Fibroblast of the aortic adventitia (primary cell): ENCODE measurements at places on chromosomes 2 and 18.

GRCh38 chr2:108169982-108170625 lies 69.7 kb upstream of the SULT1C3 start:
- DNase-seq, result peak; percentile 37

DNA sequence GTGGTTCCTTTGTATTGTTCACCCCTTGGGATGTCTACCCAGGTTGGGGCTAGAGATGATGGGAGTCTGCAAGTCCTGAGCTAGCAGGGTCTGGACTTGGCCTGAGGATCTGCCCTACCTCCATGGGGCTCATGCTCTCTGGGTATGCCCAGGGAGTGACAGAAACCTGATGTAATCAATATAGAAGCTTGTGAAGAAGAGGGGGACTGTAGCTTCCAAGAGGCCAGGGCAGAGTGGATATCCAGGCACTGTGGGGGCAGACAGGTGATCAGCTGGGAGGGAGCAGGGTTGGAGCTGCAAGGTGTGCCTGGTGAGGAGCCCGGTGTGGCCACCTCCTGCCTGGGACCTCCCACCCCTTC lies 164.2 kb downstream of the CTIF start:
- DNase-seq, result no peak

GRCh38 chr18:2918761-2919550 lies 72.2 kb downstream of the EMILIN2 start:
- no peak for DNase-seq

DNA sequence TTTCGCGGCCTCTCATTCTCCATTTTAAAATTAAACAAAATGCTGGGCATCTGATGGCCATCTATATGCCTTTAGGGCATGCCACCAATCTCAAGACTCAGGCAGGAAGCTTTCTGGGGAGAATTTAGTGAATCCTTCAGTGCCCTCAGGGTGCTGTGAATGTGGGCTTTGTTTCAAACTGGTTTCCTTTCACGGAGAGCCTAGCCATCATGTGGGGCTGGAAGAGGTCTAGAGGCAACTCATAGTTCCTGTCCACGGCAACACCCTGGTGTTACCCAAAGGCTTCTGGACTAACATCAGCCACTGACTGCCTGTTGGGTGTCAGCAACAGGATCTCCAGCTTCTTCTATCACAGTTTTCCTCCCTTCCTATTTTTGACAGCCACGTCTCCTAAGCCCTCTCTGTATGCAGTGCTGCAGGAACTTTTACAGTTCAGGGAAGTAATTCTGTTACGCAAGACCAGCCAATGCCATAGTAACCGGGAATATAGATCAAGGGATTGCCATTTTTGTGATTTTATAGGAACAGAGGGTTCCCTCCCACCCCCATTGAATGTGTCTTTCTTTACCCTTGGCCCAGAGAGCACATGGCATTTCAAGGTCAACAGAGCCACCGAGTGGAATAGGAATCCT lies 7.9 kb upstream of the WDR33 start:
- DNase-seq, result no peak

GRCh38 chr2:110675679-110676078 lies 2.2 kb downstream of the BUB1 start:
- no peak for DNase-seq

GRCh38 chr2:135557530-135557929 lies 26.2 kb downstream of the R3HDM1 start:
- no peak for DNase-seq

DNA sequence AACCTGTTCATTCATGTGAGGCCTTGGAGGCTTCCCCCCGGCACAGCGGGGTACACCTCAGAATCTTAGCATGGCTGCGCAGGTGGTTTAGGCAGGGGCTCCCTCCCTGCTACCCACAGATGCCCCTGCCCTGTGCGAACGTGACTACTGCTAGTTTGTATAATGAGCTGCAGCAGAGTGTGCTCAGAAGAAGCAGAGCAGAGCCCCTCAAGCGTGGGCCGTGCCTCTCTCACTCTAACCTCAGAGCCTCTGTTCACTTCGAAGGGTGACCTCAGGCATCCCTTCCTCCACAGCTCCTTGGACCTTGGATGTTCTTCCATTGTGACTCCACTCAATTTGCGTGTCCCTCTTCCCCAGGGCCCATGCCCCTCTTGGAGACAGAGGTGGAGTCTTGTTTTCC lies 161.6 kb downstream of the CTIF start:
- no peak for DNase-seq

DNA sequence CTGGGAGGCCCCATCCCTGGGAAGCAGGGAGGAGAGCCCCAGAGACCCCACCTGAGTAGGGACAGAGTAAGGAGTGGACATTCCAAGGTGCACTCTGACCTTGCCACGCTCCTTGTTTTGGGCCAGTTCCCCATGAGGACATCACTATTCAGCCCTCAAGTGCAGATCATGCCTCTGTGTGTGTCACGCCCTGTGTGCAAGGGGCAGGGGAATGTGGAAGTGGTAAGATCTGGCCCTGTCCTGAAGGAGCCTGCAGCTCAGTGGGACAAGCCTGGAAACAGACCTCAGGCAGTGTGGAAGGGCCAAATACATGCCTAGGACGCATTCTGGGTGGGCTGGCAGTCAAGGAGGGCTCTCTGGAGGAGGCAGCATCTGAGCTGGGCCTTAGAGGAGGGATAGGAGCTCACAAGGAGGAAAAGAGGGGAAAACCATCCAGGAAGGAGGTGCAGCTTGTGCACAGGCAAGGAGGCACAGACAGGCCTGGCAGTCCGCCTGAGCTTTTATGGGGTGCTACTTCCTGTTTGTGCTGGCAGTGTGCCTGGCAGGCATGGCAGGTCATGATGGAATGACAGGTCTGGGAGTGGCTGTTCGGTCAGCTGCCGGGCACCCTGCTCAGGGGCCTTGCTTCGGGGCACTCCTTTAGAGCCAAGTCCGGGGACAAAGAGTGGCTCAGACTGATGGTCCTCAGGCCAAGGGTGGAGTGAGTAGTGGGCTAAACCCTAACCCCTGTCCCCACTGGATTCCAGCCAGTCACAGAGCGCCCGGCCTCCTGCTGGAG lies 3.3 kb downstream of the KLHL30 start:
- no peak for DNase-seq

DNA sequence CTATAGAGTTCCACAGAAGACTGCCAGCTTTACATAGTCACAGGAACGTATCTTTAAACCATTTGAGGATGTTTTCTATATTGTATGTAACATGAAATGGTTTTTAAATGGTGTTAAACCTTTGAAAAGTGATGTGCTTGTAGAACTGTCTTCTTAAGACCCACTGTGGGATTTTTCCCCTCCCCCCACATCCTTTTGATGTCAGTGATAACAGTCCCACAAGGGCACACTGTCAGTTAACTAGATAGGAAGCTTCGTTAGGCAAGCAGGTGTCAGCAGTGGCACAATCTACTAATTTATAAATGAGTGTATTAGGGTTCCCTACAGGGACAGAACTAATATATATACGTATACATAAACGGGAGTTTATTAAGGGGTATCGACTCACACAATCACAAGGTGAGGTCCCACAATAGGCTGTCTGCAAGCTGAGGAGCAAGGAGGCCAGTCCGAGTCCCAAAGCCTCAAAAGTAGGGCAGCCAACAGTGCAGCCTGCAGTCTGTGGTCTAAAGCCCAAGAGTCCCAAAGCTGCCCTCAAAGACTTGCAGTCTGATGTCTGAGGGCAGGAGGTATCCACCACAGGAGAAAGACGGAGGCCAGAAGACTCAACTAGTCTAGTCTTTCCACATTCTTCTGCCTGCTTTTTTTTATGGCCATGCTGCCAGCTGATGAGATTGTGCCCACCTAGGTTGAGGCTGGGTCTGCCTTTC lies 23.8 kb upstream of the HNRNPLL start:
- DNase-seq, result no peak

GRCh38 chr18:47260924-47261701 lies 9.7 kb upstream of the SKOR2 start:
- DNase-seq, result no peak

DNA sequence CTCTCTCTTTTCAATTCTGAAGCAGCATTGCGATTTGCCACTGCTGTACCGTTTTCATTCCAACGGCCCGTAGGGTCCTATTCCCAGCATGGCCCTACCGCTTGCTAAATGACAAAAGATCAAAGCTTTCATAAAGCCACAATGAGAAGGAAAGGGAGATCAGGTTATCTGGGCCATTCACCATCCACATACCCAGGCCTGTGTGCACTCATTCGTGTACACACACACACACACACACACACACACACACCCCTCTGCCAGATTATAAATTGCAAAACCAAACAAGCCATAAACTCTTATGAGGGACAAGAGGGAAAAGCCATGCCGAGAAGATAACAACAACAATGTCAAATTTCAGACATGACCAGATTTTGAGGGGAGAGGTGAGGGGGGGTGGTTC lies 282.3 kb downstream of the BCL11A start:
- DNase-seq, result no peak

DNA sequence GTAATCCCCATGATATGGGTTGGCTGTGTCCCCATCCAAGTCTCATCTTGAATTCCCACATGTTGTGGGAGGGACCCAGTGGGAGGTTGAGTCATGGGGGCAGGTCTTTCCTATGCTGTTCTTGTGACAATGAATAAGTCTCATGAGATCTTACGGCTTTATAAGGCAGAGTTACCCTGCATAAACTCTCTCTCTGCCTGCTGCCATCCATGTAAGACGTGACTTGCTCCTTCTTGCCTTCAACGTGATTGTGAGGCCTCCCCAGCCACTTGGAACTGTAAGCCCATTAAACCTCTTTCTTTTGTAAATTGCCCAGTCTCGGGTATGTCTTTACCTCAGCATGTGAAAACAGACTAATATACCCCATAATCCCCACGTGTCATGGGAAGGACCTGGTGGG lies 61.9 kb upstream of the LDAH start:
- no peak for DNase-seq

DNA sequence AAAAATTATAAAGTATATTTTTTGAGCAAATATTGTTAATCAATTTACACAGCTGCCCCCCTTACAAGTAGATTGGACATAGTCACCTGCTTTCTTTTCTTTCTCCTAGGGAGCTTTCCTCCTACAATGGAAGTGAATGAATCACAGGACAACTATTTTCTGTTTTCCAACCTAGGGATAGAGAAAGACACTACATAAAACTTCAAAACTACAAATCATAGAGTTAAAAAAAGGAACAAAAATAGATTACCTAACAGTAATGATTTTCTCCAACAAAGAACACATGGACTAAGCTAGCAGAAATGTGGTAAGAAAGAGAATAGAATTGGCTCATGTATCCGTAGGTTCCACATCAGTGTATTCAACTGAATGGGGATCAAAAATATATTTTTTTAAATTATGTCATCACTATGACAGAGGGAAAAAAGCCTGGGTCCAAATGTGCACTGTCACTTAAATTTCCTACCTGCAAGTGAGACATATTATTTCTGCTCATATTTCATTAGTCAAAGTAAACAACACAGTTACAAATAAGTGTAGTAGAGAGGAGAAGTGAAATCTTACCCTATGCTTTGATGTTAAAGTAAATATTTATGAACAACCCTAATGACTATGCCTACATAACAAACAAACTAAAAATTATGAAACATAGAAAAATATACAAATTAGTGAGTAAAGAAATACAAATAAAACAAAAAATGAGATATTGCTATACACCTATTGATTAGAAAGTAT lies 756.7 kb downstream of the SOCS6 start:
- peak; percentile 37 for DNase-seq

DNA sequence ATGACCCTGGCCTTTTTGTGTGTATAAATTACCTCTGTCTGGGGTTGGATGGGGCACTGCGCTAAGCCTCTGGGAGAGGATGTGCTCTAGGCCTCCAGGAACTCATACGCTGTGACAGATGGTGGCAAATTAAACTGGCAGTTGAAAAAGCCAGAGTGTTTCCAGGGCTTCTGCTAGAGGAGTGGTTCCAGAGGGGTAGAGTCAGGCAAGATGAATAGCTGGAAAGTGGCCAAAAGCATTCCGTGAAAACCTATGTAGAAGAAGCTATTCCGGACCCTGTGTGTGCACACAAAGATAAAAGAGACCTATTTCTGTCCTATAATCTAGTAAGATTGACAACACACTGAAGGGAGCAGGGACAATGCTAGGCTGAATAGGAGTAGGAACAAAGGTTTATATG lies 84.8 kb downstream of the ACTR3 start:
- DNase-seq, result no peak

DNA sequence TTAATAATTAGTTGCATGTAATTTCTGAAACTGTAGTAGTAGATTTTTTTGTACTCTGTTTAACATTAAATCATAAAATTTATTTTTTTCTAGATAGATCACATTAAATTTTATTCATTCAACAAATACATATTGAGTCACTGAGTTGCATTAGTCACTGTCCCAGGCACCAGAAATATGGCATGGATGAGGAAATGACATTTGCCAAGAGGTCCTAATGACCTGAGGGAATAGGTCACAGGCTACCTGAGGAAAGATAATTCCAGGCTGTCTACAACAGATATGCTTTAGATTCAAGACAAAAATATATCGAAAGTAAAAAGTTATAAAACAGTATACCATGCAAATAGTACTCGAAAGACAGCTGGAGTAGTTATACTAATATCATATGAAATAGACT lies 852.4 kb upstream of the ACVR2A start:
- DNase-seq, result no peak

GRCh38 chr18:23703987-23704384 lies 14.7 kb downstream of the LAMA3 start:
- no peak for DNase-seq

GRCh38 chr2:44055229-44055628 lies 59.4 kb upstream of the LRPPRC start:
- DNase-seq, result no peak

GRCh38 chr18:76499021-76499420 lies 4.0 kb upstream of the ZNF516 start:
- DNase-seq, result no peak

GRCh38 chr2:48771241-48772014 lies 15.9 kb upstream of the LHCGR start:
- DNase-seq, result no peak

GRCh38 chr2:9473308-9473984 lies 905 bp upstream of the IAH1 start:
- no peak for DNase-seq

GRCh38 chr18:13112982-13113381 lies 105.6 kb upstream of the LDLRAD4 start:
- DNase-seq, result peak; percentile 14

GRCh38 chr2:234579231-234579962 lies 82.5 kb upstream of the ARL4C start:
- no peak for DNase-seq

DNA sequence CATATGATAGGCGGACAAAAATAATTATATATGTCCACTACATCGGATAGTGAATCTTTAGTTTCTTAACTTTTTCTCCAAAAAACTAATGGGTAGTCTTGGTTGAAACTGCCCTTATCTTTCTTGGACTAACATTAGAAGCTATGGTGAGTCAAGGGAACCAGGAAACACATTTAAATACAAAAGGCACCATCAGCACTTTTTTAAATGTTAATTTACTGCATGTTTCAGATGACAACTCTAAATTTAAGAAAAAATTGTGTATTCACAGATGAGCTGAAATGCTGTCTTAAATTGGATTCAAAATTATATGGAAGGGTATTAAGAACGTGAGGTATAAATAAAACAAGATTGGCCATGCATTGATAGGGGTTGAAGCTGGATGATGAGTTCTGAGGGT lies 75.6 kb upstream of the CERS6 start:
- DNase-seq, result no peak
